ENCODE measurements at places on chromosomes 5 and 9. TPM values are rescaled to one million over a fixed set of nuclear protein-coding genes. Genes with fewer than 3 reads are reported as not detected.

ADAMTS13 gene
- 0.86 TPM for polyA plus RNA-seq

- DNase-seq, result no peak
Measured at GRCh38 chr5:80739496-80739895, 84.7 kb upstream of the DHFR start.

SPATA6L gene
- polyA plus RNA-seq, result 0.69 TPM

PRKAA1 gene
- 33.8 TPM for polyA plus RNA-seq

GRCh38 chr5:112694853-112695709 lies 42.6 kb upstream of the APC start:
- peak; percentile 84 for DNase-seq

DNA sequence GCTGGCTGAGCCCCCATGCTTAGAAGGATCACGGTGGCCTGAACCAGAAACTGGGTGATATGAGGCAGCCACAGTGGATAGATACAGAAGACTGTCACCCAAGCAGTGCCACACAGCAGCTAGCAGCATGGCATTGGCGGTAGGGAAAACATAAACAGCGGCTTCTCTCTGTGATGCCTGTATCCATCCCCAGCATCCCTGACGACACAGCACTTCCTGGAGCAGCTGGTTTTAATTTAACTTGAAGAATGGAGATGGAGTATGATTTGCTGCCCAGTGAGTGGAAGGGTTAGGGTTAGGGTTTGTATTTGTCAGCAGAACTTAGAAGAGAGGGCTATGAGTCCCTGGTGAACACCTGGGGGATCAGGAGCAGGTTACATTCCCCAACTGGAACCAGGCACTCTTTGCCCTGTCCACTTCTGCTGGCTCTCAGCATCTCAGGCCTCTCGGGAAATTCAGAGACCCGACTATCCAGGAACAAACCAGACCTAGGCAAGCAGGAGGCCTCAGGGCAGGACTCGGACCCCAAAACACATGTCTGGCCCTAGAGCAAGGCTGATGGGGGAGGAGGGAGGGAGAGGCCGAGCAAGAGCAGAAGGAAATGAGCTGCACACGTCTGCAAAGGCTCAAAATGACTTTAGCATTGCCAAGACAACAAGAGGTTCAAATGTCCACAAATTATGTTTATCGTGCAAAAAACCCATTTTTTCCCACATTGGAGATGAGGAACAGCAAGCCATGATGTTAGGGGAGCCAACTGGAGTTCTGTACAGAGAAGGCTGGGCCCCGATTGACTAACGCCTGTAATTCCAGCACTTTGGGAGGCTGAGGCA lies 6.5 kb upstream of the GGTA1 start:
- DNase-seq, result peak; percentile 9

DNA sequence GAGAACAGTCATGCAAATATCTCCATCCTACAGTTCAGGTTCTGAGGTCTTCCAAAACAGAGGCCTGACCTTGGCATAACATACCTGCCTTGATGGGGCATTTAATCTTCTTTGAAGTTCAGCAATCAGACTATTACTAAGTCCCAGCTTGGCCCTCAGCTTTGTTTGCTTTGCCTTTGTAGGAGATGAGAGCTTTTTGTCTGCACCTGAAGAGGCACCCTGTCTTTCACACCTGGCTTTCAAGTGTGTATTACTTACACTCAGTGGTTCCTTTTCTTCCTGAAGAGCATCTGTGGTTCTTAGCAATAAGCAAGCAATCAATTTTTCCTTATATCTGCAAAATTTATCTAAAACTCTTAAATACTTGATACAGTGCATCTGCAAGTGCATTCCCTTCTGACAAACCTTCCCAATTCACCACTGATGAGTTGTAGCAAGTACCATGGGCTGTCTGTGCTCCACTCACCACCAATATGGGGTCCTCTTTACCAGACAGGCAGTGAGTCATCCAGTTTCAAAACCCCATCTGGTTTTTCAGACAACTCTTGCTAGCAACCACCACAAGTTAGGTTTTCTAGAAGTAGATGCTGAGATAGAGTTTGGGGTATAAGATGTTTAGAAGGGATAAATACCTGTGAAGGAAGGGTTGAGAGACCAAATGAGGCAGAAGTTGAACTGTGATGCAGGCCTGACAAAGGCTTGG lies 100.2 kb downstream of the HINT1 start:
- DNase-seq, result no peak

GRCh38 chr5:171252674-171253073 lies 56.4 kb upstream of the TLX3 start:
- DNase-seq, result no peak

DNA sequence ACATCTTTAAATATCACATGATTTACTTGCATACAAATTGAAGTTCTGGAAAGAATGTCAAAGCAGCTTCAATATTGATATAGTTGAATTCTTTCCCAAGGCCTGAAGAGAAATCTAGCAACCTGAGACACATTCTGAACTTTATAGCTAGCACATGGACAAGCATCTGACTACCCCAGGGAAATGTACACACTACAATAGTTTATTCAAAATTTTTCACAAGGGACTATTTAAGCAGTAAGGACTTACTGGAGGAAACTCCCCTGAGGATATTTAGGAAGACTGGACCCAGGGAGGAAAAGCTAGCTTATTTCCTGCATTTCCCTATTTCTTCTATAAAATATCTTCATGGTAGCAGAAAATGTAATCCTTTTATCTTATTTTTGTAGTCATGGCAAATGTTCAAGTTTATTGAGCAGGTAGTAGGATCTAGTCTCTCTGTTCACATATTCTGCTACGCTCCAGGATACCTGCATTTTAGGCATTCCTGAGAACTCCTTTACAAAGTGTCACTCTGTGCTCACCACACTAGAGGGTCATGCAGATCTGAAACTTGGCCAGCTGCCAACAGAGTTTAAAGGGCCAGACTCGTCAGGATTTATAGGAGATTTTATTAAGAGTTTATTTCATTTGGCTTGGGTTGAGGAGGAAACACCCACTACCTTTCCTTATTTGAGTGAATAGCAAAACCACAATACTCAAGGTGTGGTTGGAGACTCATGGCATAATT lies 348.4 kb upstream of the FTMT start:
- peak; percentile 3 for DNase-seq

ADGRD2 gene
- not detected for polyA plus RNA-seq

- DNase-seq, result no peak
Measured at GRCh38 chr9:84145780-84146179, 165.2 kb downstream of the RMI1 start.

DNA sequence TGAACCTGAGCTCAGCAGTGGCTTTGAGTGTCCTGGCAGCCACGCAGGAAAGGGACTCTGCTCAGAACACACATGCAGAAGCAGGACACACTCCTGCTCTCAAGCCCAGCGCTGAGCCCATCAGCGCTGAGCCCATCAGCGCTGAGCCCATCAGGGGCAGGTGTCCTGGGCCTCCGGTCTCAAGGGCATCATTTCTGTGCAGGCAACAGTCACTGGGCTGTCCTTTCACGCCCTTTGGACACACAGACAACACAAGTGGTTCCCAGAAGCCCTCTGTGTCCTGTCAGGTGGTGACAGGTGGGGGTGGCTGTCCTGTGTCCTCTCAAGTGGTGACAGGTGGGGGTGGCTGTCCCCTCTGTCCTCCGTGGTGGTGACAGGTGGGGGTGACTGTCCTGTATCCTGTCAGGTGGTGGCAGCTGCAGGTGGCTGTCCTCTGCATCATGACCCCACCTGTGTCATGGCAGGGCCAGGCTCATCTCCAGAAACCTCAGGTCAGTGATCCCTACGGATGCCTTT lies 39.0 kb upstream of the CLPTM1L start:
- no peak for DNase-seq

SHISAL2B gene
- polyA plus RNA-seq, result not detected

BTNL3 gene
- not detected for polyA plus RNA-seq

DCAF12 gene
- 23.6 TPM for polyA plus RNA-seq

KLF9 gene
- 2.6 TPM for polyA plus RNA-seq

- DNase-seq, result peak; percentile 72
Measured at GRCh38 chr5:110401881-110402280, 324.6 kb downstream of the TMEM232 start.

DNA sequence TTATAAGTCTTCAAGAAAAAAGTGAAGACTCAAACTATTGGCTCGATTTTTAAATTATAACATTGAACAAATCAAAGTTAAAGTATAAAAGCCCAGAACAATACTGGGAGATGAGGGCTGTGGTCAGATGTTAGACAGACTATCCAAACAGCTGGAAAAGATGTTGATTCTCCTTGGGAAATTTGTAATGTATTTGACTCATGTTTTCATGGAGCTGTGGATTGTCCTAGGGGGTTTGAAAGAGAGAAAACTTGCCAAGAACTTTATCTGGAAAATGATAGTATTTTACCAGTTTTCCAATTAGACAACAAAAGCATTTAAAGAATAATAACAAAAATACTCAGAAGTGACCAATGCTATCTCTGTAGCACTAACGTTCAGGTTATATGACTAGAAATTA lies 339.2 kb downstream of the ARL15 start:
- peak; percentile 22 for DNase-seq

GRCh38 chr9:121651295-121652020 lies at the start of gene DAB2IP:
Gene DAB2IP (plus strand): TSS chr9:121651634. CDS start chr9:121651776, 142 bp downstream.
- peak; percentile 69 for DNase-seq

WDR38 gene
- polyA plus RNA-seq, result not detected

- peak; percentile 70 for DNase-seq
Measured at GRCh38 chr9:21830589-21830988, 28.2 kb downstream of the MTAP start.

DNA sequence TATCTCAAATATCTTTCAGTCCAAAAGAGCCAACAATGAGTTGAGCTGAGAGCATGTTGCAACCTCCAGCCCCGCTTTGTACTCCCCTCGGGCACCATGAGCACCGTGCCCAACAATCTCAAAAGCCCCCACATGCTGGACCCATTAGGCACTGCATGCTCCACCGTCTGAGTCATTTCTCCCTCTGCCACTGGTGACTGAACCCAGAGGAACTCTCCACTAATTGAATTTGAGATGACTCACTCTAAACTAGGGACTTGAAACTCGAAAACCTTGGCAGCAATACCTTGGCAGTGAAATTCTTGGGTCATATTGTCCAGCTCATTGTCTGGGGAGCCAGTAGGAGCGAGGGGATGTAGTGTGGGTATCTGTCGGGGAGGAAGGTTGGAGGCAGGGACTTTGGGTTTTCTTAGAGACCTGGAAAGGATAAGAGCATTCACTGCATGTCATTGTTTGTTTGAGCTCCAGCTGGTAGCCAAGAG lies 49.9 kb upstream of the SLIT3 start:
- DNase-seq, result peak; percentile 100

SLC1A3 gene
- polyA plus RNA-seq, result 1.7 TPM

DNA sequence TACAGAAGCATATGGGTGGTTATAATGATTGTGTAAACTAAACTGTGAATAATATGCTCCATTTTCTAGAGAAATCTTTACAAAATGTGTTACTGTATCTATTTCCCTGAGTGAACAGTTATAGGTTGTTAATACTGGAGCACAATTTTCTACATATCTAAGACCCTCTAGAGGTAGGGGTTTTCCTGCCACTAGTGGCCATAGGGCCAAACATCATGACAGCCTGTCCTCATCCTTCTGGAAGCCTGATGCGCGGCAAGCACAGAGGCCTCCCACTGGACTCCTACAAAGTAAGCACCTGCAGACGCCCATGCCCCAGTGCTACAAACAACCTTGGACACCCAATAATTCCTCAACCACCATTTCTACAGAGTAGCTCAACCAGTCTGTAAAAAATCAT lies 1.9 kb upstream of the SNX18 start:
- DNase-seq, result no peak

SCGB3A1 gene
- polyA plus RNA-seq, result not detected

DNA sequence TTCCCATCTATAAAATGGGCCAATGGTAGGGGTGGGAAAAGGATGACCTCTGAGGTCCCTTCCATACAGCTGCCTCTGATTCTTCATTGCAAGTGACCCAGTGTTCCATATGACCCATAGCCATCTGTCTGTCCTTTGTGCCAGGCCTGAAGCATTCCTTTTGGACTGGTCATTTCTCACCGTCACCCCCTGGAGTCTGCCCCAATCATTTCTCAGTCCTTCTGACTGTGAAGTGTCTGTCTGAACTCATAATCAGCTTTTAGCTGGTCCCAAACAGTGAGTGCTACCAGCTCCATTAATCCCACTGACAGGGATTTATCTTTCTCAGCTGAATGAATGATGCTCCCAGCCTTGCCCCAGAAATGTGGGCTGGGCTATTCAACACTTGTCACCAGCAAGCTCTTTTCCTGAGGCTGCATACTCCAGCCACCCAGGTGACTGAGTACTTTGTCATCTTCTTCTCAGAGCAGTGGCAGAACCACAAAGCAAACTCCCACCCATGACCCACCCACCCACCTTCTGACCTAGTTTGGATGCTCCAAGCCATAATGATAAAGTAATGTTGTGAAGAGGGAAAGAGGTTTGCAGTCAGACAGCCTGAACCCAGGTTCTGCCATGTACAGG lies 37.4 kb downstream of the KCNIP1 start:
- DNase-seq, result no peak

DNA sequence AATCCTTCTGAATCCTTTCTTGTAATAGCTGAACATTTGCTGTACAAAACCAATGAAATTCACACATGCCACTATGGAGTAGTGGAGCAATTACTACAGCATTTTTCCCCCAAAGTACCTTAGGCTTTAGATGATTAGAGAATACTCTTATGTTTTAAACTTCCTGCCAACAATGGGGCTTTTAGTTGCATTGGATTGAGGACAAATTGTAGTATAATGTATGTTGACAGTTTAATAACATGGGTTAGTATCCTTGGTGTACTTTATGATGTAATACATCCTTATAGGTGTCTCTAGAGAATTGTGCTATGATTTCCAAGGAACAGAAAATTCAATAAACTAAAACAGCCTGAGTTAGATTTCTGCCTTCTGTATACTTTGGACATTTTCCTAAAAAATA lies 422.7 kb upstream of the GRAMD2B start:
- no peak for DNase-seq

SLIT3 gene
- 98.9 TPM for polyA plus RNA-seq

GRCh38 chr5:167064198-167064776 lies 1227.2 kb upstream of the WWC1 start:
- DNase-seq, result no peak

- no peak for DNase-seq
Measured at GRCh38 chr5:31192442-31192841, 1.0 kb upstream of the CDH6 start.

LECT2 gene
- polyA plus RNA-seq, result 0.41 TPM

TLR4 gene
- polyA plus RNA-seq, result 5.1 TPM

DNA sequence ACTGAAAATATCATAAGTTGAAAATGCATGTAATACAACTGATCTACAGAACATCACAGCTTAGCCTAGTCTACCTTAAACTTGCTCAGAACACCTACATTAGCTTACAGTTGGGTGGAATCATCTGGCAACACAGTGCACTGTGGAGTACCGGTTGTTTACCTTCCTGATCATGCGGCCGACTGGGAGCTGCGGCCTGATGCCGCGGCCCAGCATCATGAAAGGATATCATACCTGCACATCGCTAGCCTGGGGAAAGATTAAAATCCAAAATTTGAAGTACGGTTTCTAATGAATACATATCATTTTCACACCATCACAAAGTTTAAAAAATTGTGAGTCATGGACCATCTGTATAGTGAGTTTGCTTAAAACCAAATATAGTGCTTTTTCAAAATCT lies 1.8 kb downstream of the HACD4 start:
- no peak for DNase-seq

FOXI1 gene
- polyA plus RNA-seq, result not detected

GRCh38 chr5:172002840-172003512 lies 3.5 kb downstream of the FBXW11 start:
- no peak for DNase-seq

OCLN gene
- 0.52 TPM for polyA plus RNA-seq

MELK gene
- 24.5 TPM for polyA plus RNA-seq

FOXD4 gene
- 0.09 TPM for polyA plus RNA-seq

GRCh38 chr5:33688526-33688925 lies 203.3 kb downstream of the ADAMTS12 start:
- DNase-seq, result peak; percentile 55

GRCh38 chr9:20978249-20978648 lies 53.2 kb downstream of the HACD4 start:
- DNase-seq, result no peak

Data from GM23248 (cell line).